Fibroblast of lung (primary cell): ENCODE measurements at places on chromosomes 13 and 19. TPM values are rescaled to one million over a fixed set of nuclear protein-coding genes. Genes with fewer than 3 reads are reported as not detected.

OR7A5 gene
- not detected in 2 replicates for total RNA-seq

SELENOV gene
- total RNA-seq, result not detected in 2 replicates

ZNF569 gene
- 8.5 and 11.9 TPM in 2 replicates for total RNA-seq

DAND5 gene
- not detected in 2 replicates for total RNA-seq

SIGLEC8 gene
- total RNA-seq, result not detected in 2 replicates

FUT1 gene
- total RNA-seq, result under 0.01 and 0.17 TPM in 2 replicates

IL17D gene
- total RNA-seq, result 2.3 and 3.1 TPM in 2 replicates

PEX11G gene
- 3.8 and 3.9 TPM in 2 replicates for total RNA-seq

OVOL3 gene
- total RNA-seq, result not detected in 2 replicates

LILRA6 gene
- total RNA-seq, result not detected in 2 replicates

ZNF224 gene
- total RNA-seq, result 31.1 and 37.0 TPM in 2 replicates

HSD17B14 gene
- 7.7 and 11.1 TPM in 2 replicates for total RNA-seq

KLK2 gene
- total RNA-seq, result not detected in 2 replicates

WDR88 gene
- total RNA-seq, result under 0.01 TPM in 1 of 2 replicates, not detected in the other

PLVAP gene
- total RNA-seq, result not detected in 2 replicates

GIPC1 gene
- total RNA-seq, result 80.1 and 129 TPM in 2 replicates

TEX26 gene
- total RNA-seq, result 0.26 and 0.66 TPM in 2 replicates

HRC gene
- under 0.01 TPM in 1 of 2 replicates, not detected in the other for total RNA-seq

EDNRB gene
- 0.99 and 1.3 TPM in 2 replicates for total RNA-seq
